ENCODE measurements at places on chromosomes 5 and 9.

- no peak for DNase-seq
Measured at GRCh38 chr5:82735160-82735789, 341.9 kb downstream of the TMEM167A start.

- no peak for DNase-seq
Measured at GRCh38 chr5:129664336-129664937, 83.5 kb upstream of the MINAR2 start.

DNA sequence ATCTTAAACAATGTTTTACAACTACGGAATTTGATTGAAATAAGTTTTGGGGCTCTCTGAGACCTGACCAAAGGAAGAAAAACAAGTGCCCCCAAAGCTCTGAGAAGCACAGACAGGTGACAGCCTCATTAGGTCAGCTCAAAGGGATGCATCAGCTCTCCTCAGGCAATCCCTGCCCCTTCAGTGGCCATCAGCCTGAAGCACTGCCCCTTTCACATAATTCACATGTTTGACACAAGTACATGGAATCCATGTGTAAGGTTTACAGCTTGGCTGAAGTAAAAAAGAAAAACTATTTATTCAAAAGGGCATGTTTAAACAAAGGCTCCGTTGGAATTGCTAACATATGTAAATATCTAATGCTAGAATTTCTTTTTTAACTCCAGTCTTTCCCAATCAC, 56.3 kb downstream of the TSSK1B start:
- no peak for DNase-seq

DNA sequence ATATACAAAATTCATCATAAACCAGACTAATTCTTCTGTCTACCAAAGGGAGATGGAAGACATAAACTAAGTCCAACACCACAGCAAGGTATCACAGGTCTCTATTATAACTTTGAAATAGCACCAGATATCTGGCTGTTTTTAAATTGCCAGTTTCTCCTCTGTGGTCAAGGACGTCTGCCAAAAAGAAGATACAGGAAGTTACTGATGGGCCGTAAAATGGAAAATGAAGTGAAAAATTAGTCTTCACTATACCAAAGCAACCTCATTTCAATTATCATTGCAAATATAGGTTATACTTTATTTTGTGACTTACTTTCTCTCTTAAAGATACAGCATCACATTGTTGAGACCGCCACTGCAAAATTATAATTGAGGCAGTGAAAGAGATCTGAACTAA, 225.5 kb downstream of the NDUFS4 start:
- no peak for DNase-seq

GRCh38 chr5:64180661-64181343, 15.2 kb downstream of the RNF180 start:
- DNase-seq: no peak

- DNase-seq: no peak
Measured at GRCh38 chr5:127002390-127002789, 28.0 kb downstream of the MARCHF3 start.

GRCh38 chr9:86629530-86629929, 275.3 kb upstream of the TUT7 start:
- DNase-seq: no peak

GRCh38 chr5:126846344-126846743, 69.4 kb downstream of the LMNB1 start:
- no peak for DNase-seq

- no peak for DNase-seq
Measured at GRCh38 chr9:5301544-5301943, 3.0 kb downstream of the RLN2 start.

DNA sequence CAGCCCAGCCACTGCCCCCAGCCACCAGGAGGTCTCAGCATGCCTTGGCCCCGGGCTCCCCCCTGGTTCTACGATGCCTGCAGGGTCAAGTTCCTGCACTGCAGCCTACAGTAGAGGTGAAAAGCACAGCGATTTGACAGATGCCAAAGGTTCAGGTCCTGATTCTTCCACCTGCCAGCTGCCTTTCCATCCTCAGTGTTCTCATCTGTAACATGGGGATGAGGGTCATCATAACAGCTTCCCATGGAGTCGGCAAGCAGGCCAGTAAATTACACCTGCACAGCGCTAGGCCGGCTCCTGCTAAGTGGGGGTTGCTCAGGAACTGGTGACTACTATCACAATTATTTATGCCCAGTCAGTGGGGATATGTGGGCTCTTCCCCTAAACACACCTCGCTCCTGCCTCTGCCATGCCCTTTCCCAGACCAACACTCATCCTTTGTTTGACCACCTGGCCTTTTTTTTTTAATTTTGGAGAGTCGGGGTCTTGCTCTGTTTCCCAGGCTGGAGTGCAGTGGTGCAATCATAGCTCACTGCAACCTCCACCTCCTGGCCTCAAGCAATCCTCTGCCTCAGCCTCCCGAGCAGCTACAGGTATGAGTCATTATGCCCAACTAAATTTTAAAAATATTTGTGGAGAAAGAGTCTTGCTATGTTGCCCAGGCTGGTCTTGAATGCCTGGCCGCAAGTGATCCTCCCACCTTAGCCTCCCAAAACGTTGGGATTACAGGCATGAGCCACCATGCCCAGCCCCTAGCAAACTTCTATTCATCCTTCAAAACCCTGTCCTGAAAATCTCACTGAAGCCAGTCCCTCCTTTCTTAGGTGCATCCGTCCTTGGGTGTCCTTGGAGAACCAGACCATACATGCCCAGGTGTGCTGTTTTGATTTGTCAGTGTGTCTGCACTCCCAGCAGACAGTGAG, 6.4 kb downstream of the ENG start:
- DNase-seq: no peak

- DNase-seq: no peak
Measured at GRCh38 chr5:33401482-33402390, 39.0 kb upstream of the TARS1 start.

GRCh38 chr5:151184316-151185042, 26.9 kb upstream of the ANXA6 start:
- DNase-seq: no peak

GRCh38 chr5:19927919-19928318, 60.1 kb downstream of the CDH18 start:
- DNase-seq: no peak

DNA sequence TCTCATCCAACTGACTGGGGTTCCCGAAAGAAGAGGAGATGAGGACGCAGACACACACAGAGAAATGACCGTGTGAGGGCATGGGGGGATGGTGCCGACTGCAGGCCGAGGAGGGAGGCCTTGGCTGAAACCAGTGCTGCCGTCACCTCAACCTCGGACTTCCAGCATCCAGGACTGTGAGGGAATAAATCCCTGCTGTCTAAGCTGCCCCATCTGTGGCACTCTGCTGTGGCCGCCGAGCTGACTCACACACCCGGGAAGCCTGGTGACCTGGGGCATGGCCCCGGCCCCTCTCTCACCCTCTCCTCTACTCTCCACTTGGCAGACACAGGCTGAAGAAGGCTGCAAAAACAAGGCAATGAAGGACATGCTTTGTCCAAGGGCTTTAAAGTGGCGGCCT, 4.4 kb upstream of the COL5A1 start:
- DNase-seq: no peak

DNA sequence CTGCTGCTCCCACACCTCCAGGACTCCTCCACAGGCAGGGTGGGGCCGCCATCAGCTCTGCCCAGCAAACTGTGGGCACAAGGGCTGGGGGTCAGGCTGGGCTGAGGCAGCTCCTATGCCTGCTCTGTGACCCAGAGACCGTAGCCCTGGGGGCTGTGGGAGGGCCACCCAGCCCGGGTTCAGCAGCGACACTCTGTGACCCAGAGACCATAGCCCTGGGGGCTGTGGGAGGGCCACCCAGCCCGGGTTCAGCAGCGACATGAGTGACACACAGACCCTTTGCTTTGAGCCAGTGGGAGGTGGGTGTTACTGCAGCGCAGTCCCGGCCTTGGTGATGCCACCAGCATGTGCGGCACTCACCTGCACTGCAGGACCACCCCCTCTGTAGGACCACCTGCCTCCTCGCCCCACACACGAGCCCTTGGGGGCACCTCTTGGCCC, 118.9 kb upstream of the LPCAT1 start:
- DNase-seq: no peak

- no peak for DNase-seq
Measured at GRCh38 chr5:36459176-36460135, 146.9 kb upstream of the SLC1A3 start.

GRCh38 chr5:82513738-82514137, 235.6 kb upstream of the RPS23 start:
- no peak for DNase-seq

GRCh38 chr9:68852941-68853340, 147.9 kb downstream of the PIP5K1B start:
- no peak for DNase-seq
